ENCODE measurements at places on chromosomes 5 and 9.
A peak's percentile ranks its signal among the peaks of the same experiment; 100 is the strongest.

DNA sequence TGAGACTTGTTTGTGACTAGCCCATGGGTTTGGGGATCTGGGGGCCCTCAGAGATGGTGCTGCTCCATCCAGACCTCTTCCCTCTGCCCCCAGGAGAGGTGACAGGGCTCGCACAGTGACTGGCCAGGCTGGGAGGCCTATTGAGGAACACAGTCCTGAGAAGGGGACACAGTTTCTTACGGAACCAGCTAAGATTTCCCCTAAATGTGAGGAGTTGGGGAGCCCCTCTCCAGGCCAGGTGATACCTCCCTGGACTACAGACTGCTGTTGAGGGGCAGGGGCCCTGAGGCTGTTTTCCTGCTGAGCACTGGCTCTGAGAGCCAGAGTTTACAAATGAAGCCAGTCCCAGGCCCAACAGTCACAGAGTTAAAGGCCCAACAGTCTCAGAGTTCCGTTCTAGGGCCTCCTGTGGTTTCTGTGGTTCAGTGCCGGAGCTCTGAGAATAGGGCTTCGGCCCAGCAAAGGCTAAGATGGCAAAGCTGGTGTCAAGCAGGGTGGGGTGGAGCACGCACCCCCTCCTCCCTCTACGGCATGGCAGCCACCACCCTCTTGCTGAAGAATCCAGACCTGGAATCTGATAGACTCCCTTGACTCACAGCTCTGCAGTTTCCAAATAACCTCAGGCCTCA is 1.1 kb upstream of the SEMA4D start:
- DNase-seq, result no peak

DNA sequence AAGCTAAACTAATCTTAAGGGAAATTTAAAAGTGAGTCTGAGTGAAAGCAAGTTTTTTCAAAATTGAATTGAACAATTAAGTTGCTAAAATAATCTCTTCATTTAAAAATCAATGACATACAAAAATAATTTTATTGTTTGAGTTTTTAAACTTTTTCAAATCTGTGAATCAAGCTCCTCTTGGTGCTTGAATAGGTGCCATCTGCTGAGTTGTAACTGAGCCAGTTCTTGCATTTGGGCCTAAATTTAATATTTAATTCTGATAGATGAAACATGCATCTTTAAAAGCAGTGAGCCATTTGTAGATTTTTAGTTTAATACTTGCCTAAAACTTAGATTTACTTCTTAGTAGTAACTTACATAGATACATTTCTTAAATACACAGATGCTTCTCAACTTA is 31.8 kb downstream of the SPATA31D1 start:
- no peak for DNase-seq

- peak; percentile 98 for DNase-seq
Measured at GRCh38 chr5:172943283-172943841, 15.9 kb upstream of the RPL26L1 start.

- no peak for DNase-seq
Measured at GRCh38 chr9:2354216-2354615, 267.4 kb upstream of the VLDLR start.

- peak; percentile 66 for DNase-seq
Measured at GRCh38 chr5:72006361-72006760, 100.9 kb upstream of the MAP1B start.

GRCh38 chr5:98968056-98968564 is 39.3 kb upstream of the CHD1 start:
- DNase-seq, result no peak

- no peak for DNase-seq
Measured at GRCh38 chr9:130741024-130741305, 47.4 kb downstream of the EXOSC2 start.

GRCh38 chr5:168585119-168585856 is 6.1 kb upstream of the PANK3 start:
- DNase-seq, result no peak

DNA sequence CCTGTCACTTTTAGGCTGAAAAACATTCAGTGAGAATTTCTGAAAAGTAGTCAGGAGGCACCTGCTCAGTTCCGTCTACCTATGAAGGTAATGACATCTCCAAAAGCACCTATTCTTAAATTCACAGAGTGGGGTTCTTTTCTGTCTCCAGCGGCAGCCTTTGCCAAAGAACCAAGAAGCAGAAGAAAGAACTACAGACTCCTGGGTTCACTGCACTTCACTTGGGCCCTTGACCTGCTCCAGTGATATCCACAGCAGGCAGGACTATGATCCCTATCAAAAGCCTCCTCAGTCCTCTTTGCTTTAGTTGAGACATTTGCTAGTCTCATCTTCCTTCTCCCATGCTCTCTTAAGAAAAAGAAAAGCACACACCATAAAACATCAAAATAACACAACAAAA is 19.7 kb upstream of the PLPP6 start:
- DNase-seq, result no peak

DNA sequence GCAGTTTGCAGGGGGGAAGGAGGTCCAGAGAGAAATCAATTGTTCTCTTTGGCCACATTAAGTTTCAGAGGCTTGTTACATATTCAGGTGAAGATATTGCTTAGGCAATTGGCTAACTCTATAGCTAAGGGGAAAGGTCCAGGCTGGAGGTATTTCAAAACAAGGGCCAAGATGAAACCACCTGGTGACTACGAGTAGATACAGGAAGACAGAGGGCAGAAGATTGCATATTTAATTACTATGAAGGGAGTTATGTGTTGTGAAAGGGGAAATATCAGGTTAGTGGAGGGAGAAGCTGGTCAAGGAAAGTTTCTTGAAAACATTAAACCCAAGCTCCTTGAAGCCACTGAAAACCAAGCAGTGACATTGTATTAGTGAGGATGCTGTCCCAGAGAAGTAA is 1.9 kb upstream of the RAD23B start:
- DNase-seq, result no peak

DNA sequence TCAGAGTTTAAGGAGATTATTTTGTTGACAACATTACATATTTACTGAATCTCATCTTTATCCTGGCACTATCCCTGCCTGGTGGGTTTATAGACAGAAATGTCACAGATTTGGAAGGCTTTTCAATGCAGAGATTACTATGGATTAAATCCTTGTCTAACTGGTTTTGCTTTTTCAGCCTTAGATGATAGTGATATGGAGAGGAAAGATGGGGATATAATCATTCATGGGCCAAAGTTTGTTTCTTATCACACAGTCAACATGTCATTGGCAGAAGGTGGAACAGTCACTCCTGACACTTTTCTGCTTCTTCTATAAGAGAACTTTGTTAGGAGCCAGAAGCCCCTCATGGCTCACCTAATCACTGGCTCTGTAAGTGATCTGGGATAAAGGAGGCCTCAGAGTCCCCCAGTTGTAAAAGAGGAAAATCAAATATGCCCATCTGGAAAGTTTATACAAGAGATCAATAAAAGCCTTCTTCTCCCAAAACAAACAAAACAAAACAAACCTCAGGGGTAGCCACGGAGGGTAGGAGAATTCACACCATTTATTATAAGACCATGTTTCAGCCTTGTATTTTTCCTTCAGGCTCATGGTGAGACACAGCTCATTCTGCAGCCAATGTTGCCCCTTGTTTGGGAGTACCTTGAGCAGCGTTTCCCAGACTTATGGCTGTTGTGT is 101.2 kb downstream of the PCSK1 start:
- DNase-seq, result no peak

GRCh38 chr5:43287493-43287892 is 25.7 kb downstream of the HMGCS1 start:
- DNase-seq, result no peak

DNA sequence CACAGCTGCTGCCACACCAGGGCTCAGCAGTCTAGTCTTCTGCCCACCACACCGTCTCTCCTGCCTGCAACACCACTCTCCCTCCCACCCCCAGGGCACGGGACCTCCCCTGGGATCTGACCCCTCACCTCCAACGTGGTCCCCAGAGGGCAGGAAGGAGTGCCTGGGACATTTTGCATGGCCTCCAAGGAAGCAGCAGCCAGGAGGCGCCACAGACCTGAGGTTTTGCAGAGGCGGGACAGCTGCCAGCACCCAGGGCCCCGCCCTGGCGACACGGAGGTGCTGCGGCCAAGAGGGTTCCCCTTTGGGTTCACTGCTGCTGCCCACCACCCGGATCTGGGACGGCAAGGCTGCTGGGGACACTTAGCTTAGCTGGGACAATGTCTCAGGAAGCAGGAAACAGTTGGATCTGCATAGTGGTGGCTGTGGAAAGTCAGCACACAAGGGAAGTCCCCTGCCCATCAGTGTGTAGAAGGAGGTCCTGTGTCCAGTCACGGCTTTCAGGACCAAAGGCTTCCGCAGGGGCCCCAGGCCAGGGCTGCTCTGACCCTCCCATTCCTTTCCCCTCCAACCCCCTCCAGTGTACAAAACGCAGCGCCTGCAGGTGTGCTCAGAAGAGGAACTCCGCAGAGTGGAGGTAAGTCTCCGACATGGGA is 13.8 kb downstream of the PROP1 start:
- no peak for DNase-seq

GRCh38 chr5:73464016-73464745 is 15.6 kb upstream of the FOXD1 start:
- DNase-seq, result peak; percentile 46

- DNase-seq, result peak; percentile 16
Measured at GRCh38 chr5:78649211-78649695, 681 bp upstream of the LHFPL2 start.

DNA sequence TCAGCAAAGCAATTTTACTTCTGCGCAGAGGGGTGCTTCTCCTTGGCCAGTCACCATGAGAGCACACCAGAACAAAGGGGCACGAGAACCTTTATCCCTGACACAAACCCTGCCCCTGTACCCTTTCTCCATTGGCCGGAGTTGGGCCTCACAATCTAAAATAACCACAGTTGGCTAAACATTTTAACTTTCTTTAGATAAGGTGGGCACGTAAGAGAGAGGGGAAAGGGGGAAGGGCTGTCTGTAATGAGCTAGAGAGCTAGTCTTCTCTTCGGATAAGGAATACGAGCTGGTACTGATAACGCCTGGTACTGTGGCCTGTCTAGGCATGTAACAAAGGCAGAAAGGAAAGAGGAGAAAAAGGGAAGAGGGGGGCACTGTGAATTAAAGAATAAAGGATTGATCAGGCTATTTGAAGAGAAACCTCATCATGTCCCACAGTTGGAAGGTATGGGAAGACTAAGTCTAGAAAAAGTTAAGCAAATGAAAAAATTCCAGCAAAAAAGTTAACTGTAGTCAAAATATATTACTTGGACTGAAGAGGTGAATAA is 1.8 kb upstream of the IARS1 start:
- DNase-seq, result no peak

GRCh38 chr5:14273207-14273767 is 130.1 kb downstream of the TRIO start:
- DNase-seq, result no peak

- DNase-seq, result peak; percentile 40
Measured at GRCh38 chr5:93580063-93580926, 724 bp downstream of the NR2F1-AS1 start.

DNA sequence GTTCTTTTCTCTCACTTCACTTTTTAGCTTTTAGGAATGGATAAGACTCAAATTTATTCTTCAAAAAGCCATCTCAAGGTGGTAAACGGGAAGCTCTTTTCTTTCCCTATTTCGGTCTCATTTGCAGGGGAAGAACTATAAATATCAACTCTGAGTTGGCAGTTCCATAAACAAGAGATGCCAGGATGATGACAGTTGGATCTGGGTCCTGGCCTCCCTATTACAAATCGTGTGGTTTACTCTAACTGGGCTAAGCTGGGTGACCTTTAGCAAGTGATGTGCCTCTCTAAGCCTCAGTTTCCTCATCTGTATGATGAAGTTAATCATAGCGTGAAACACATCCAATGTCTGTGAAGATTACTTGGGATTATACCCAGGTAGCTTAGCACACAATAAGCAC is 44.2 kb downstream of the TLE4 start:
- DNase-seq, result no peak

- DNase-seq, result peak; percentile 49
Measured at GRCh38 chr9:28050941-28051340, 477.7 kb upstream of the C9orf72 start.

DNA sequence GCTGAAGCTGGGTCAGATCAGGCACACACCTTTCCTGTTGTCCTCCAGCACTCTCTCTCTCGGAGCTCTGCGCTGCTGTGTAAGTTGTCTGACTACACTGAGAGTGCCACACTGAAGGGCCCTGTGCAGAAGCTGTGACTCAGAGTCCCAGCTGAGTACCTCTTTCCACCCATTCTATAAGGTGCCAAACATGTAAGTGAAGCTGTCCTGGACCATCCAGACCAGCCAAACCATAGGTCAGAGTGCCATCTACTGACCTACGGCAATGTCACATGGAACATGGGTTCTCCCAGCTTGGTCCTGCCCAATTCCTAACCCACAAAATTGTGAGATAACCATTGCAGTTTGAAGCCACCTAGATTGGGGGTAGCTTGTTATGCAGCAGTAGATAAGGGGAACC is 68.2 kb downstream of the ADCY2 start:
- DNase-seq, result no peak

GRCh38 chr5:154784856-154785255 is 29.7 kb downstream of the LARP1 start:
- DNase-seq, result no peak

GRCh38 chr5:93665648-93666047 is 75.8 kb downstream of the POU5F2 start:
- no peak for DNase-seq

DNA sequence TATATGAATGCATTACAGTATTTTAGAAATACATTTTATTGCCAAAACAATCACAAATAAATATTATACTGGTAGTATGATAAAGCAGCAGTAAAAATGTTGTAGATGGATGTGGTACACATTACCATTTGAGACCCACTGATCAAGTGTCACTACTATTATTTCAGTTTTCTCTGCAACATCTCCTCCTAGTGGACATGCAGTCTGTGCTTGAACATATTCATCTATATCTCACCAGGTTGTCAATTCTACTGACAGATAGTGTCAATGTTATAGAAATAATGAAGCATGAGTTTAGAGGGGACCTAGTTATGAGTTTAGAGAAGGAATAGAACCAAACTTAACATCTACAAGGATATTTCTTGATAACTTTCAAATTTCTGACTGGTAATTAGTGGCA is 39.2 kb upstream of the ELOVL7 start:
- DNase-seq, result no peak

GRCh38 chr9:847505-847904 is 6.0 kb downstream of the DMRT1 start:
- DNase-seq, result no peak

DNA sequence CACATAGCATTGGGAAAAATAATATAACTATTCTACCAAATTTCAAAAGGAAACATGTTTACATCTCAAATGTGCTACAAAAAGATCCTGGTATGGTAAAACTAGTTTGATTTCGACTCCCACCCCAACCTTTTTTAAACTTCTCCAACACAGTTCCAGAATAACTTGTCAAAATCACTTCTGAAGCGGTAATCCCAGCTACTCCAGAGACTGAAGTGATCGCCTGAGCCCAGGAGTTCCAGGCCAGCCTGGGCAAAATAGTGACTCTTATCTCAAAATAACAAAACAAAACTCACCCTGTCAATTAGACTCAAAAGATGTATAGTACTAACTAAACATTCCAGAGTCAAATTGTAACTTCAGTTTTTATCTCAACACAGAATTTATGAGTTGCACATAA is 71.3 kb upstream of the RNF38 start:
- no peak for DNase-seq

- no peak for DNase-seq
Measured at GRCh38 chr5:178240766-178241165, 8.2 kb upstream of the PHYKPL start.
